SK-N-MC (cell line): ENCODE measurements at places on chromosomes 5 and 9.

DNA sequence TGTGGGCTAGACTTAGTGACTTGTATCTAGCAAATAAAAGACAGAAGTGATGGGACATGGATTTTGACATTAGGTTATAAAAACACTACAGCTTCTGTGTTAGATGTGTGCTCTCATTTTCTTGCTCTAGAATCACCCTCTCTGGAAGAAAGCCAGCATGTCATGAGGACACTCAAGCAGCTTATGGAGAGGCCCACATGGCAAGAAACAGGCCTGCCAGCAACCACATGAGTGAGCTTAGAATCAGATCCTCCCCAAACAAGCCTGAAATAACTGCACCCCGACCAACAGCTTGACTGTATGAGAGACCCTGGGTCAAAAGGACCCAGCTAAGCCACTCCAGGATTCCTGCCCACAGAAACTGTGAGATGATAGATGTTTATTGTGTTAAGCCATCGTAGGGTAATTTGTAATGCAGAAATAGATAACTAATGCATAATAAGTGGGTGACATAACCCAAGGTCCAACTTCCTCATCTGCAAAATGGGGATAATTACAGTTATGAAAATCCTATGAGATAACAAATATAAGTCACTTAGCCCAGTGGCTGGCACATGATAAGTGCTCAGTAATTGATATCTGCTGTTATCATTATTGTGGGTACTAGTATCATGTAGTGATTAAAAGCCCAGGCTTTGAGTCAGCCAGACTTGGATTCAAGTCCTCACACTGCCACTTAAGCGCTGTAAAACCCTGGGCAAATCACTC, 86.5 kb downstream of the KLHL3 start:
- no peak for DNase-seq

DNA sequence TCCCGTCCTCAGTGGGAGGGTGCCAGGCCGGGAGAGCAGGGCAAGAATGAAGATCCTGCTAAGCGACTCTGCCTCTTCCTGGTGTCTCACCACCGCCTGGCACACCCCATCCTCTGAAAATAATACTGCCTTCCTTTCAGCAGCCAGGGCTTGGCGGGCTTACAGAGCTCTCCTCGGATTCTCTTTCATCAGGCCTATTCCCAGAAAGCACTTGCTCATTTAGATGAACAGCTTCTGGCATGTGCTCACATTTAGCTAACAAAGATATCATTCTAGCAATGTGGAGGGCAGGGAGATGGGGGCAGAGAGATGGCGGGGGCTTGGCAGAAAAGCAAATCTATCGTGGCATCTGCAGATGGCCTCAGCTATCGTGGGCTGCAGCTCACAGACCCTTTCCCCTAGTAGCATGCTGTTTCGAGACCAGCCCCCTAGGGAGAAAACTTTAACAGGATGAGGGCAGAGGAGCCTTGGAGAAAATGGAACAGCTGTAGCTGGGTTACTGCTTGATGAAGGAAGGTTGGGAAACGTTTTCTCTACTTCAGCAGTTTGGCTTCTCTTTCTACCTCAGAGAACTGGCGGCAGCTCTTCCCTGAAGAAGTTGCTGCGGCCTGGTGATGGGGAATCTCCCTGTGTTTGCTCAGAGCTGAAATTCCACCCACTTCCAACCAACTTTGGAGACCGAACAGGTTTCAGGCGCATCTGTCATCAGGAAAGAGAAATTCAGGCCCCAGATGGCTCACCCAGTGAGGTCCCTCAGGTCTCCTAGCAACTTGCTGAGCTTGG, 102.1 kb downstream of the TMEM174 start:
- DNase-seq = no peak

DNA sequence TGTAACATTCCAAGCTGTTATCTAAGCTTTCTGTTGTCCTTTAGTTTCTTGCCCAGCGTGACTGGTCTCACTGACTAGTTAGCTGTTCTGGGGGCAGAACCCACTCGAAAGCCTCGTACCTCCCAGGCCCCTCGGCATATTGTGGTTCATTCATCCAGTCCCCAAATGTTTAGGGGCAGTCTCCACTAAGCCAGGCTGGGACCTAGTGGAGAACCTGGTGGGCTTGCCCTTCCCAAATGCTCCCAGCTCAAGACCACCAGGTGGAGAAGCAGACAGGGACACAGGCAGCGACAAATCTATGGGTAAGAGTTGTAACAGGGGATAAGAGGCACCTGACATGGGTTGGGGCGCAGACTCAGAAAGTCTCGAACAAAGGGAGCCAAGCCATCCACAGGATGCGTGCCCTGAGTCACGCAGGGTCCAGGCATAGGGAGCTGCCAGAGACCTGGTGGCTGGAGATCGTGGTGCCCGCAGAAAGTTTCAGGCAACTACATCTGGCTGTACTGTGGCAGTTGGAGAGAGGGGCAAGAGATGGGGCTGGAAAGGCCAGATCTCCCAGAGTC, 851 bp upstream of the EEIG1 start:
- DNase-seq = no peak

GRCh38 chr9:121322737-121323448, 47.2 kb downstream of the STOM start:
- no peak for DNase-seq

- no peak for DNase-seq
These were observed 29.0 kb downstream of the TENT4A start for GRCh38 chr5:6742081-6742758.

GRCh38 chr9:7601739-7602138, 197.8 kb downstream of the DMAC1 start:
- no peak for DNase-seq

- no peak for DNase-seq
These were observed 214.2 kb downstream of the PRR16 start for GRCh38 chr5:120678279-120678678.

GRCh38 chr5:76386360-76386759, 16.7 kb upstream of the IQGAP2 start:
- no peak for DNase-seq

DNA sequence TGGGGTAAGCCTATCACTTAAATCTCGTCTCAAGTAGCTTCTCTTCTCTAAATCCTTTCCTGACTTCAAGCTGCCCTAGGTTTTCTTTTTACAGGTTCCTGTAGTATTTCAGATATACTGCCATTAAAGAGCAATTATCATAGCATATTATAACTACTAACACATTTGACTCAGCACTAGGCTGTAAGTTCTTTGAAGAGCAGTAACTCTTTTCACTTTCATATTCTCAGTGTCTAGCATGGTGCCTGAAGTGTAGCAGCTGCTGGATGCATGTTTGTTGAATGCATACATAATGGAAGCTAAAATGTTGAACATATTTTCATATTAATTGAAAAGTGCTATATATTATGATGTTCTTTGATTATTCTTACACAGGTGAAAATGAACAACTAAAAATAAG, 22.5 kb downstream of the CCDC152 start:
- no peak for DNase-seq

GRCh38 chr5:96350678-96351077, 82.4 kb downstream of the PCSK1 start:
- DNase-seq = no peak

DNA sequence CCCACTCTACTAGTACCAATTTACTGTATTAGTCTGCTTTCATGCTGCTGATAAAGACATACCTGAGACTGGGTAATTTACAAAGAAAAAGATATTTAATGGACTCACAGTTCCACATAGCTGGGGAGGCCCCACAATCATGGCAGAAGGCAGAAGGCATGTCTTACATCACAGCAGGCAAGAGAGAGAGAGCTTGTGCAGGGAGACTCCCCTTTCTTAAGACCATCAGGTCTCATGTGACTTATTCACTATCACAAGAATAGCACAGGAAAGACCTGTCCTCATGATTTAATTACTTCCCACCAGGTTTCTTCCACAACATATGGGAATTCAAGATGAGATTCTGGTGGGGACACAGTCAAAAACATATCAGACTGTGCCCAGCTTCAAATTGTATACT, 11.5 kb downstream of the UGT3A1 start:
- no peak for DNase-seq

- DNase-seq = no peak
These were observed 38.7 kb downstream of the COL23A1 start for GRCh38 chr5:178551468-178551867.

DNA sequence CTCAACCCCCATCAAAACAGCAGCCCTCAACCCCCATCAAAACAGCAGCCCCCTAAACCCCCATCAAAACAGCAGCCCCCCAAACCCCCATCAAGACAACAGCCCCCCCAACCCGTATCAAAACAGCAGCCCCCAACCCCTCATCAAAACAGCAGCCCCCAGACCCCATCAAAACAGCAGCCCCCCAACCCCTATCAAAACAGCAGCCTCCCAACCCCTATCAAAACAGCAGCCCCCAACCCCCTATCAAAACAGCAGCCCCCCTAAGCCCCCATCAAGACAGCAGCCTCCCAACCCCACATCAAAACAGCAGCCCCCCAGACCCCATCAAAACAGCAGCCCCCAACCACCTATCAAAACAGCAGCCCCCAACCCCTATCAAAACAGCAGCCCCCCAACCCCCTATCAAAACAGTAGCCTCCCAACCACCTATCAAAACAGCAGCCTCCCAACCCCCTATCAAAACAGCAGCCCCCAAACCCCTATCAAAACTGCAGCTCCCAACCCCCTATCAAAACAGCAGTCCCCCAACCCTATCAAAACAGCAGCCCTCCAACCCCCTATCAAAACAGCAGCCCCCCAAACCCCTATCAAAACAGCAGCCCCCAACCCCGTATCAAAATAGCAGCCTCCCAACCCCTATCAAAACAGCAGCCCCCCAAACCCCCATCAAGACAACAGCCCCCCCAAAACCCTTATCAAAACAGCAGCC, 1.2 kb downstream of the TPPP start:
- DNase-seq = no peak

GRCh38 chr5:142118155-142118686, 9.6 kb downstream of the NDFIP1 start:
- no peak for DNase-seq

GRCh38 chr5:68861099-68861498, 232.7 kb upstream of the SLC30A5 start:
- DNase-seq = no peak

DNA sequence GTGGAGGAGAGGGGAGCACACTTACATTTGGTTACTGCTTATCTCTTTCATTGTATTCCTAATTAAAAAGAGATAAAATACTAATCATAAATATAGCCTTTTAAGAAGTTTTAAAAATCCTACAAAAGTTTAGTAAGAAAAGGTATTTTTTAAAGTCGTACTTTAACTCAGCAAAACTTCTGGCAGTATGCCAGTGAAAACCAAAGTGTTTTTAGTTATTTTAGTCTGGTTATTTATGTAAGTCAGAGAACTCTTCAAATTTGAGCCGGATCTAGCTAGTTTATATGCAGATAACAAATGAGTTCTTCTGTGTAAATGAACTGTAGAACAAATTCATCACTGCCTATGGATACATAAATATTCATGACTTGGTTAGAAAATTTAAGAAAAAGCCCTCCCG, 36.5 kb upstream of the ANKDD1B start:
- DNase-seq = no peak

GRCh38 chr5:111855356-111855755, 98.4 kb upstream of the NREP start:
- DNase-seq = no peak

- DNase-seq = no peak
These were observed 78.6 kb downstream of the SPRY4 start for GRCh38 chr5:142246258-142246657.

DNA sequence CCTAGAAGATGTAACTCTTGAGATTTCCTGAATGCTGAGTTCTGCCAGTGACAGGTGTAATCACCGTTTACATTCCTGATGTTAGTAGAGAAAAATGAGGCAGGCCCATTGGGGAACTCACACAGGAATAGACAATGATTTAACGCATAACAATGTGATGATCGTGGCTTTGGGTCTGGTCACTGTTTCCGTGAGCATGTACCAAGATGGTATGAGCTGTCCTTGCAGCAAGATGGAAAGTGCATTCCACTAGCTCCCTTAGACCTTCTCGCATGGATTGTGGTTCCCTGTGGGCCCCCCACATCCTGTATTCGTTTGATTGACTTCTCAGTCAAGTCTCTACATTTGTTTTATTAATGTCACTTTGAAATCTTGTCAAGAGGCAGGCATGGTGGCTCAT, 124.0 kb upstream of the DAP start:
- DNase-seq = no peak

DNA sequence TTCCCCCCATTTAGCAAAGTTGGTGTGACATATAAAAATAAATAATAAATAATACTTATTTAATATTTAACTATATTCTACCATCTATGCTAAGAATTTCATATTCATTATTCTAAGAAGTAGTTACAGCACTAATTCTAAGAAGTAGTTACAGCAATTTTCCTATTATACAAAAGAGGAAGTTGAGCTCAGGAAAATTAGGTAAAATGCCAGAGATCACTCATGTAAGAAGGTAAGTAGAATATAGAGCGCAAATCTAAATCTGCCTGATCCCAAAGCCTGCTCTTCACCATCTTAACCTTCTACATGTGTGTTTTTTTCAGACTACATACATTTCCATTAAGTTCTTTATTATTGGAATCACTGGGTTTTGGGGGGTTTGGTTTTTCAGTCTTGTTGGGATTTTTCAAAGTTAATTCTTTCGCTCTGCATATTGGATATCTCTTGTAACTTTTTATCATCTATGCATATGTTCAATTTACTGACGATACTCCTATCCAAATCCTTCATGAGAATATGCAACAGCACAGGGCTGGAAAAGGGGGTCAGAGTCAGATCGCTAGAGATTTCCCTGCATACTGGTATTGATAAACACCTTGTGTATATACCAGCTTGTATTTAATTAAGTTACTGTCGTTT, 852.1 kb downstream of the MAT2B start:
- no peak for DNase-seq

DNA sequence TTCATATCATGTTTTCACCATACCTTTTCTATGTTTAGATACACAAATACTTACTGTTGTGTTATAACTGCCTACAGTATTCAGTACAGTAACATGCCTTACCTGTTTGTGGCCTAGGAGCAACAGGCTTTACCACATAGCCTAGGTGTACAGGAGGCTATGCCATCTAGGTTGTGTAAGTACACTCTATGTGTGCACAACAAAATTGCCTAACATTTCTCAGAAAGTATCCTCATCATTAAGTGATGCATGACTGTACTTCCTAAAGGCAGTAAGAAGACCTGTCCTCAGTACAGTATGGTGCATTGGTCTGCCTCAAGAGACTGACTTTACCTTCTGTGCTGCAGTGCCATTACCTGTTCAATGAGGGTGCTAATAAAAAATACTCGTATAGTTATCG, 7.9 kb downstream of the TXN start:
- DNase-seq = no peak

DNA sequence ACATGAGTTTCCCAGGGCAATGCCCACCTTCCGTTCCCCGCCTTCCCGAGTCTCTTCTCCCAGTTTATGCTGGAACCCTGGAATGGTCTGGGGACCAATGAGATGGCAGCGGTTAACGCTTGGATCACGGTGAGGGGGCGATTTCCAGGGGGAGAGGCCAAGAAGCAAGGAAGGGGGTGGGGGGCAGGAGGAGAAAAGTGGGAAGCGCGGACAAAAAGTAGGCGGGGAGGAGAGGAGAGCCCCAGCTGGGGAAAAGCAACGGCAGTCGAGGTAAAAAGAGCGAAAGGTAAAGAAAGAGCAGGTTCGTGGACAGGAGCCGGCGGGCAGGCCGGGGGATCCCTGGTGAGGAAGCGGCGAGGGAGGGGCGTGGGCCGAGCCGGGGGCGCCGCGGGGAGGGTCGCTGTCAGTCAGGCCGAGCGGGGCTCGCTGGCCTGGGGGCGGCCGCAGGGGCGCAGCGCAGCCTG, 508 bp upstream of the SNCAIP start:
- no peak for DNase-seq

GRCh38 chr9:26673261-26673660, 219.3 kb downstream of the CAAP1 start:
- DNase-seq = no peak

GRCh38 chr9:36332006-36332405, 68.1 kb downstream of the RNF38 start:
- no peak for DNase-seq
